Retina (tissue), 1 donor: ENCODE measurements at places on chromosomes 3 and 15.

GRCh38 chr15:67925182-67925581 lies 85.3 kb upstream of the RNU6-1 start:
- no peak for DNase-seq

DNA sequence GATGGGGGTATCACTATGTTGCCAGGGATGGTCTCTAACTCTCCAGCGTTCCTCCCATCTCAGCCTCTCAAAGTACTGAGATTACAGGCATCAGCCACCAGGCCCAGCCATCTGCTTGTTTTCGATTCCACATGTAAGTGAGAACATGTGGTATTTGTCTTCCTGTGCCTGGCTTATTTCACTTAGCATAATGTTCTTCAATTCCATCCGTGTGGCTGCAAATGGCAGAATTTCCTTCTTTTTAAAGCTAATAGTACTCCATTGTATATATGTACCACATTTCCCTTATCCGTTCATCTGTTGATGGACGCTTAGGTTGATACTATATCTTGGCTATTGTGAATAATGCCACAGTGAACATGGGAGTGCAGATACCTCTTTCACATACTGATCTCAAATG lies 70.6 kb downstream of the ASB7 start:
- no peak for DNase-seq

DNA sequence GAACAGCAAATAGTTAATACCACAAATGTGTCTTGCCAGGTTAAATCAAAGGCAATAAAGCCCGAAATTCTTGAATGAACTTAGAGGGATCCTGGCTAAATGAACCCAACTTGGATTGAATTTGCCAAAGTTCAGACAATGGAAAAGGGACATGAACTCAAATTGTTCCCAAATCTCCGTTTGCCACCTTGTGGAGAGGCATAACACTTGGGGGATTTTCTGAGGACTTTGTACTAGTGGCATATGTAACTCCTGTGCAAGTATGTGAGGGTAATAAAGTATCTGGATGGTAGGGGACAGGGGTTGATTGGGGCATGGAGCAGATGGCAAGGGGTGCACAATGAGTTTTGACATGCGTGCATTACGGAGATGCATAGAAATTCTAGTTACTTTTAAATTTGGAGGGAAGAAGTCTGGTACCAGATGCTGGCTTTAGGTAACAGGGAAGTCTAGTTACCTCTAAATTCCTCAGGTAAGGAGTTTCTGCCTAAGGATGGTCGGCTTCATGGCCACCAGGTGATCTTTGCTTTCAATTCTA lies 1.2 kb upstream of the TCAIM start:
- DNase-seq = no peak

DNA sequence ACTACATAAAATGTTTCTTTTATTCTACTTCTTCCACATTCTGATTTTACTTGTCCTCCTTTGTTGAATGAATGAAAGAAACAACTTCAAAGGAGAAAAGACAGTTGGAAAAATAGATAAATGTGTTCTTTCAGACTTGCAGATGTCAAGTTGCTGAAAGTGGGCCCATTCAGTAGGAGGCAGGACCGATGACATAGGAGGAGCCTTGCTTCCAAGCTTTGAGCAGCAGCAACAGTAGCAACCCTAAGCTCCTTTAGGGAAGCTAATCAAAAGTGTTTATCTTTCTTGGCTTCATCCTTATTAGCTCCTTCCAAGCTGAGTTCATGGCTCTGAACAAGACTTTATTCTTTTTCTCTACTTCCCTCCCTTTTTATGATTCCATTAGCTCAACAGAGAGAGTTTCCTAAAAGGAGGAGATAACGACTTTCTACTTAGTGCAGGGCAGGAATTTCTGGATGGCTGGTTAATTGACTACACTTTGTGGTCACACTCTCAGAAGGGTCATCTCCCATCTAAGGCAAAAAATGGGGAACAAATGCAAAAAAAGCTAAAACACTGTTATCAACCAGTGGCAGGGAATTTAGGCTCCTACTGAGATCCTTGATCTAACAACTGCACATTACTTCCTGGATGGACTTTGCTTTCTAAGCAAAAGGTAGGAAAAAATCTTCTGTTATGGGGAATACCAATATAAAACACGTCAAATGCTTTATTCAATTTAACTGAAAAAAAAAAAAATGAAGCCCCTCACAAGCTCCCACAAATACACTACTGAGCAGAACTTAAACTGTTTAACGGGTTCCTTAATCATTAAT lies 4.8 kb downstream of the MORC1 start:
- DNase-seq = no peak

- no peak for DNase-seq
Measured at GRCh38 chr3:131349946-131350347, 31.6 kb upstream of the NUDT16 start.

DNA sequence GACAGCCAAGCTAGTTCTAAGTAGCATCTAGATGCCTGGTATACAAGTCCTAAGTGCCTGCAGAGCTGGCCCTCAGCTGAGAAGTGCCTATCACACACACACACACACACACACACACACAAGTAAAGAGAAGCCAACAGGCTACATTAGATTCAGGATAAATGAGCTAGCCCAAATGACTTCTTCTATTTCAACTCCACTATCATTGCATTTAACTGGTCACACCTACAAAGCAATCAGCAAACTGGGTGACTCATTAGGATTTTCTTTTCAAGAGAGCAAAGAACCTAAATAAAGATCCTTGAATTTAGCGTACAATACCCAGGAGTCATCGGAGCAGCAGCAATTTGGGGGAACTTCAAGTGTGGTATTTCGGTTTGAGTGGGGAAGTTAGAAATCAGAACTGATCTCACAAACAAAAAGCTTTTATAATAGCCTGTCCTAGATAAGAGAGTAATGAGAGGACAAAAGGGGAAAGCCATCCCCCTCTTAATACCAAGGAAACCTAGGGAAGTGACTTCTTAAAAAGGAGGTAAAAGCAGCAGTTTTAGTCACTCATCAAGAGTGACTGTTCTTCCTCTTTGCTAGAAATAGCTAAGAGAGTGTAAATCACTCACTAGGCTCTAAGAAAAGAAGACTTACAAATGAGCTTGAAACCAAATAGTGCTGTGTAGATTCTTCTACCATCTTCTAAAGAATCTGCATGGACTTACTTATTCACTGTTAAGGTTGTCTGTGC lies 112.7 kb downstream of the TNIK start:
- no peak for DNase-seq

GRCh38 chr3:65485826-65486469 lies 552.8 kb downstream of the MAGI1 start:
- no peak for DNase-seq

DNA sequence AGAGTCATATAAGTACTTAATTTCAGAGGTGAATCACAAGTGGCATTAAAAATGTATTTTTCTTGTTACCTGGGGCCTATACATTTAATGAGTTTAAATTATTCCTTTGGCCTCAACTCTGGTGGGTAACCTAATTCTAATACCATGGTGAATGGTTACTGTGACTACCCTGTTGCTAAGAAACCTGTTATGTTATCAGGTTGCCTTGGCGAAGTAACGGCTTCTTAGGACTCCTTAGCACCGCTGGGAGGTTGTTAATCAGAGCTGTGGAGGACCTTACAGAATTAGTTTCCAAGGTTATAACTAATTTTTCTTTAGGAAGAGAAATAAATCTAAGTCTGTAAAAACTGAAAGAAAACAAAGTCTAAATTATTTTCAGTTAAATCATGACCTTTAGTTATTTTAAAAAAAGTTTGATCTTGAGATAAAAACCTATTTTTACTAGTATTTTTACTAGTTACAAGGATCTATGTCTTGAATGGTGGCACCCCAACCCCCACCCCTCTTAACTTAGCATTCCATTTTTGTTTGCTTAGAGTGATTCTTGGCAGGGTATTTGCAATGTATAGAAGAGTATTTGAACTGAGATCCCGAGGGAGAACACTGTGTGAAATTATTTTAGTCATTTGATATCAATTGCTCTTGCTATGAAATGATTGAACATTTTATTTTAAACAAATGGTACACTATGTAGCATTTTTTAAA lies 155.5 kb downstream of the FNDC3B start:
- peak; percentile 32 for DNase-seq

GRCh38 chr15:101723171-101723873 lies 951 bp downstream of the TARS3 start:
- DNase-seq = peak; percentile 37

- DNase-seq = no peak
Measured at GRCh38 chr15:78878356-78878755, 5.7 kb downstream of the MORF4L1 start.

DNA sequence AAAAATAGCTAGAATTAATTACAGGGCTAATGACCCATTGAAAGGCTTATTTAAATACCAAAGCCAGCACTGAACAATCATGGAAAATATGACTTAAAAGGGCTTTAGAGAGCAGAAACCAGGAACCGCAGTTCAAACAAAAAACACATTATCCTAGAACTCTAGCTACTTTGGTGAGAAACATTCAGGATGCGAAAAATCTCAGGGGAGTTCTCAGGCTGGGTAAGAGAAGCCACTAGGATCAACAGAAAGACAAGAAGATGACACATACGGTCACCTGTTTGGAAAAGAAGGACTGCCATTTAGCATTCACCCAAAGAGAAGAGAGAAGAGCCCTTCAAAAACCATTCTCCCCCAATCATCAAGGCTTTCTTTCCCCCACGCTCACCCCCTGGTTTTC lies 75.6 kb upstream of the ICE2 start:
- no peak for DNase-seq

GRCh38 chr15:98725874-98726273 lies 77.5 kb downstream of the IGF1R start:
- no peak for DNase-seq

DNA sequence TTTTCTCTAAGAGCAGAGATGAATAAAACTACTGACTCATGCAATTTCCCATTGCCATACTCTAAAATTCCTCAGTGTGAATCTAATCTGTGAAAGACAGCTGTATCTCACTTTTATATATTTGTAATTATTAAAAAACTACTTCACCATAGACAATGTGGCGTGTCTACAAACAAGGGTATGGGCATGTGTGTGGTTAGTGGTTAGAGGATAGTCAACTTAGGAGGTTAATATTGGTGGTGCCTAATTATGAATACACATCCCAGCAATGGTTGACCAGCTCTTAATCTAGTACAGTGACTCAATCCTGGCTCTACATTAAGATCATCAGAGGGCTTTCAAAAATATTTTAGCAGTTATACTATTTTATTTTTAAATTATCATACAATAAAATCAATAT lies 94.5 kb downstream of the GOLIM4 start:
- no peak for DNase-seq

DNA sequence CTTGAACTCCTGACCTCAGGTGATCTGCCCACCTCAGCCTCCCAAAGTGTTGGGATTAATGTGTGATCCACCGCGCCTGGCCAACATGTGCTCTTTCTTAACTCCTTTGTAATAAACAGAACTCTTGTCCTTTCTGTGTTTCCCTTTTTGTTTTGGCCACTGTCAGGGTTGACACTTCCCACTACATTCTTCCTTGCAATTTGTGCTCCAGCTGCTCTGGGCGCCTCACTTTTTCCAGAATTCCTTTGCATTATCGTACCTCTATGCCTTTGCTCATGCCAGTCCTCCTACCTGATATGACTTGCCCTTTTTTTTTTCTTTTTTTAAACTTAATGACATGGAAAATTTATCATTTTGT lies 38.8 kb upstream of the SMAD3 start:
- DNase-seq = no peak

DNA sequence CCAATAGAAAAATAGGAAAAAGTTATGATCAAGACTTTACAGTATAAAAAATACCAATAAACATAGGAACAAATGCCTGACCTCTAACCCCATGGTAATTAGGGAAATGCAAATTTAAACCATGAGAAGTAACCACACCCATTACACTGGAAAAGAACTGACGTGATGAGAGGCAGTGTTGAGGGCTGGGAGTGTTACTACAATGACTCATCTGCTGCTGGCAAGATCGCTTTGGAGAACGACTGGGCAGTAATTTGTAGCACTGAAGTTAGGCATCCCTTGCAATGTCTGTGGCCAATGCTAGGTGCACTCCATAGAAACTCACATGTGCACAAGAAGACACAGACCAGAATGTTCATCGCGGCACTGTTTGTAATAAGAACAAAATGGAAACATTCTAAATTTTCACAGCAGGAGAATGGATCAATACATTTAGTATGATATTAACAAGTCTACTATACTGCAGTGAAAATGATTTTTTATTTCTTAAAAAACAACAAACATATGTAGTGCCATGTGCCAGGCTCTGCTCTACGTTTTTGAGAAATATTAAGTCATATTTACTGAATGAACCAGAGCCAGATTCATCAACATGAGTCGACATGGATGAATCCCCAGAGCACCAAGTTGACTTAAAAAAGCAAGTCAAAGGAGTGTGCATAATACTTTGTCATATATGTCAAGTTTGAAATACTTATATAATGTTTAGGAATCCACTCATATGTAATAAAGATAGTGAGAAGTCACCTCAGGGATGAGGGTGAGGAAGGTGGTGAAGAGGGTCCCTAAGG lies 37.6 kb upstream of the EPHB3 start:
- DNase-seq = no peak

DNA sequence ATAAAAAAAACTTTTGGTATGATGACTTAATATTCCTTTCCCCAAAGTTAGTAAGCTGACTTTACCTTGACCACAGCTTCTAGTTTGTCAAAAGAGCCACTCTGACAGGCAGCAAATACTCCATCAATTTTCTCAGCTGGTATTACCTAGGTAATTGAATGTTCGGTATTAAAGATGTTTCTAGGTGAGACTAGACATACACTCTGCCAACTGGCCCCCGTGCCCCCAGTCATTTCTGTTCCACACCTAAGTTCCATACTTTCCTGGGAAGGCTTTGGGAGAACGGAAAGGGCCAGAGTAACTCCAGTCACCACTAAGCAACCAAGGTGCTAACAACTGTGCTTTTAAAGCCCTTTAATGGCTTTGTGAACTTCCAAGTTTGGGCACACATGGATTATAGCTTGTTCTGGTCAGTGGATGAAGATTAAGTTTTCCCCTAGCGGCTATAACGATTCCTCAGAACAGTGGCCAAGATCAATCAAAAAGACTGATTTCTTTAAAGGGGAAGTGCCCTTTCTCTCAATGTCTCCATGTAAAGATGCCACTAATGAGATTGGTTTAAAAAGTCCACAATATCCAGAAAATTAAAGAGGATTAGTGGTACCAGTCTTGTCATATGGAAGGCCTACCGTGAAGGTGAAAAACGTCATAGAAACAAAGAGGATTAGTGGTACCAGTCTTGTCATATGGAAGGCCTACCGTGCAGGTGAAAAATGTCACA lies 7.0 kb downstream of the EIF4A2 start:
- DNase-seq = no peak

GRCh38 chr3:127722091-127722784 lies 49.5 kb downstream of the ABTB1 start:
- no peak for DNase-seq
